ENCODE measurements at places on chromosomes 7 and 10.

- DNase-seq: no peak
Observed at GRCh38 chr10:33460505-33461294, 126.2 kb upstream of the NRP1 start.

GRCh38 chr7:54995610-54996363 lies 23.0 kb upstream of the EGFR start:
- no peak for DNase-seq

GRCh38 chr7:34425631-34426384 lies 232.2 kb upstream of the NPSR1 start:
- DNase-seq: no peak

DNA sequence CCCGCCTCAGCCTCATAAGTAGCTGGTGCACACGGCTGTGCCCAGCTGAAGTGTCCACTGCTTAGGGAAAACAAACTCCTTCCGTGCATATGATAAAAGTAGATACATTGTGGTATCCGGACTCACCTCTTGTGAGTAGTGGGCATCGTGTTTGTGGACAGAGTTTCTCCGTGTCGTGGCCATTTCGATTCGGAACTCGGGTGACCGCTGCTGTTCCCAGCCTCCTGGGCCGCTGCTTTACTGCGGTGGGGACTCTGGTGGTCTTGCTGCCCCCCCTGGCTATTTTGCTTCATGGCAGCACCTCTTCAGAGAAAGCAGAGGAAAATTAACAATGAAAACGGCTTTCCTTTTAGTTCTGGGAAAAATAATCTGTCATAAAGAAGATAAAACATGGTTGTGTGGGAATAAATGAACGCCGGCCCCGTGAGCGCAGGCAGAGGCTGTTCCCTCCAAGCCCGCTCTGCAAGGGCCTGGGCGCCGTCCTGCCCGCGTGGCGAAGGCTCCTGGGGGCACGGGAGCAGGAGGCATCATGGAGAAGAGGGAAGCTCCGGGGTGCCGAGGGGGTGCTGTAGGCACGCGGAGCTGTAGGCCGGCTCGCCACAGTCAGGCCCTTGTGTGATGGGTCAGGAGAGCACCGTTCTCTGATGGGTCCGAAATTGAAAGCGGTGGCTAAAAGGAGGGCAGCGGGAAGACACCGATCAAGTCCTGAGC lies 107.4 kb downstream of the ACTR3B start:
- peak; percentile 34 for DNase-seq

DNA sequence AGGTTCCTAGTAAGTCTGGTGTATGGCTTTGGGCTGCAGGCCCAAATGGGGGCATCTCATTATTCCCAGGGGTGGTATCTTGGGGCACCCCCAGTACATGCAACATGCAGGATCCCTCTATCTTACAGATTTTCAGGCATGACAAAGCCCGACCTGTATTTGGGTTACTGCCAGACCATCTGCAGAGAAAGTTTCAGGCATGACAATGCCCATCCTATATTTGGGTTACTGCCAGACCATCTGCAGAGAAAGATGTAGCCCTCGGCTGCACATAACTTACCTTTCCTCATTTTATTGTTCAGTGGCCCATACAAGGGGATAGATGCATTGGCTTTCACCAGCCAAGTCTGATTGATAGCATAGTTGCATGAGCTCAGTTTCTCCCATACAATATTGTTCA lies 112.2 kb upstream of the RAB18 start:
- no peak for DNase-seq

DNA sequence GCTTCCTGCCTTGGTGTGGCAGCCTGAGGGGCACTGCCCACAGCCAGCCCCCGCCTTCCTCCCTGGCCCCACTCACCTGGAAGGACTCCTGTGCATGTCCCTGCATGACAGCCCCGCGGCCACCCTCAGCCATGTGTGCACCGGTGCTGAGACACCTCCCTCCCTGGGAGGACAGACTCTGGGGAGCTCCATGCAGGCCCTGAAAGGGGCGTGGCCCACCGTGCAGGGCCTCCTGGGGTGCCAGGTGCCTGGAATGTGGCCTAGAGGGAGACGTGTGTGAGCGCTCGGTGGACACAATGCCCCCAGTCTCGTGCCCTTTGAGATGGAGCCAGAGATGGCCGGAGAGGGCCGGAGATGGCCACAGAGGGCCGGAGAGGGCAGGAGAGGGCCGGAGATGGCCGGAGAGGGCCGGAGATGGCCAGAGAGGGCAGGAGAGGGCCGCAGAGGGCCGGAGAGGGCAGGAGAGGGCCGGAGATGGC lies 59.1 kb upstream of the PPP2R2D start:
- DNase-seq: no peak

DNA sequence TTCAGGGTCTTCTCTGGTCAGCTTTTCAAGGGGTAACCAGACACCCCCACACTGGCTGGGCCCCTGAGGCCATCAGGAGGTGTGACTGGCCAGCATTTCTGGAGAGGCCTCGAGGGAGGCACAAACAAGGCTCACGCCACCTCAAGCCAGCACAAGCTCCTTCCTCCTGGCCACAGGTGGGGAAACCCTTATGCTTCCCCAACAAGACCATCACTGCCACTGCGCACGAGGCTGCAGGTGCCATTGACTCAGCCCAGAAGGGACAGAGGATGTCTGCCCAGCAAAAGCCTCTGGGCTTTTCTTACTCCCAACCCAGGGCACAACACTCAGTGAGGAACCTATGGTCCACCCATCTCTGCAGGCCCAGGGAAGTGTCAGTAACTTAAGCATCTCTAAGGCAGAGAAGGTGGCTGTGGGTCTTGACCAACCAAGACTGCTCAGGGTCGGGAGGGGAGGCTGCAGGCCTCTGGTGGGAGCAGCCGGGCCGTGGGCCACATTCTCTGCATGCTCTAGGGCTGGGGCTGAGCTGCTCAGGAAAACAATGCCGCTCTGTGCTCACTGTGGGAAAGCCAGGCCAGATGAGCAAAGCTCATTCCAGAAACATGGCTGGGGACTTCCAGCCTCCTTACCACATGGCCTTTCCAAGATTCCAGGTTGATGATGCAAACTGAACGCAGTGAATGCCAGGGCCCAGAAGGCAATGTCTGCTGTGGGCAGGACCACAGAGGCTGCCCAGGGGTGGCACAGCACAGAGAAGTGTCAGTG lies 24.2 kb upstream of the RASSF4 start:
- peak; percentile 26 for DNase-seq

DNA sequence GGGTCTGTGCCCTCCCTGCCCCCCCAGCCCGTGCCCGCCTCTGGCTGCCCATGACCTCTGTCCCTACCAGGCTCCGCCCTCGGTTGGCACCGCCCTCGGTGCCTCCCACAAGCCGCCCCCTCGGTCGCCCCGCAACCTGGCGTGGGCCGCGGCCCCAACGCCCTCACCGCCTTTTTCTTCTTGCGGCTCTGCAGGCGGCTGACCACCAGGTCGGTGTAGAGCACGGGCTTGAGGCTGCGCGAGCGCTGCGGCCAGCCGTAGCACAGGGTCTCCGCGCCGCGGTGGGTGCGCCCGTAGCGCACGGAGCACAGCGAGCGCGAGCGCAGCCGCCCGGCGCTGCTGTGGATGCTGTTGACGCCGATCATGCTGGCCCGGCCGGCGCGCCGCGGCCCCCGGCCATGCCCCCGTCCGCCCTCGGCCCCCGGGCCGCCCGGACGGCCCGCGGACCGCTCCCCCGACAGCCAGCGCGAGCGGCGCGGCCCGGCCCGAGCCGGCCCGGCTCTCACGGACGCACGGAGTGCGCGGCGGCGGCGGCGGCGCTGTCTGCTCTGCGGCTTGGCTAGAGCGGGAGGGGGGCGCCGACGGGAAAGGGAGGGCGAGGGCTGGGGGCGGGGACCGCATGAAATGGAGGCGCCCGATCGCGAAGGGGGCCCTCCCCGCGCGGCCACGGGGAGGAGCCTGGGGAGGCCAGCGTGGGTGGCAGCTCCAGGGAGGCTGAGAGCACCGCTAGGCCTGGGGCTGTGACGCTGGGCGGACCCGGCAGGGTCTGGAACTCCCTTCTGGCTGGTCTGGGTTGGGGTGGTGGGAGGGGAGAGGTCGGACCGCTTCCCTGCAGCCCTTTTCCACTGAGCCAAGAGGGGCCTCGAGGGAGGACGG lies 9.6 kb downstream of the PSD start:
- DNase-seq: peak; percentile 65

GRCh38 chr10:14605231-14605925 lies 169.3 kb downstream of the FAM107B start:
- peak; percentile 64 for DNase-seq

GRCh38 chr7:36312064-36312914 lies 77.4 kb upstream of the ANLN start:
- peak; percentile 58 for DNase-seq

GRCh38 chr10:7571981-7572380 lies 94.8 kb downstream of the ITIH5 start:
- DNase-seq: no peak

DNA sequence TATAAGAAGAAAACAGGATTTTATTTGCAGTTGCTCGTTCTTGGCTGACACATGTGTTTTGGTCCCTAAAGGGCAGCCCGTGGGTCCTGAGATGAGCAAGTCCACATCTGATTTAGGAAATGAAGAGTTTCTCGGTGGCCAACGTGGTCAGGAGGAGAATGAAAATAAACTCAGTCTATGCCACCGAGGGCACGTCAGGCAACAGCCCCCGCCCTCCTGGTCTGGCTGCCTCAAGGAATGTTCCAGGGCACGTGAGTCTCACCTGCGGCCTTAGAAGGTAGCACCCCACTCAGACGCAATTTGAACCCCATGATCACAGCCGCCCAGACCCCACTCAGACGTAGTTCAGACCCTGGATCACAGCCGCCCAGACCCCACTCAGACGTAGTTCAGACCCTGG lies 197.2 kb downstream of the ADARB2 start:
- DNase-seq: no peak

GRCh38 chr7:98872328-98872924 lies 2.6 kb upstream of the TMEM130 start:
- DNase-seq: no peak

DNA sequence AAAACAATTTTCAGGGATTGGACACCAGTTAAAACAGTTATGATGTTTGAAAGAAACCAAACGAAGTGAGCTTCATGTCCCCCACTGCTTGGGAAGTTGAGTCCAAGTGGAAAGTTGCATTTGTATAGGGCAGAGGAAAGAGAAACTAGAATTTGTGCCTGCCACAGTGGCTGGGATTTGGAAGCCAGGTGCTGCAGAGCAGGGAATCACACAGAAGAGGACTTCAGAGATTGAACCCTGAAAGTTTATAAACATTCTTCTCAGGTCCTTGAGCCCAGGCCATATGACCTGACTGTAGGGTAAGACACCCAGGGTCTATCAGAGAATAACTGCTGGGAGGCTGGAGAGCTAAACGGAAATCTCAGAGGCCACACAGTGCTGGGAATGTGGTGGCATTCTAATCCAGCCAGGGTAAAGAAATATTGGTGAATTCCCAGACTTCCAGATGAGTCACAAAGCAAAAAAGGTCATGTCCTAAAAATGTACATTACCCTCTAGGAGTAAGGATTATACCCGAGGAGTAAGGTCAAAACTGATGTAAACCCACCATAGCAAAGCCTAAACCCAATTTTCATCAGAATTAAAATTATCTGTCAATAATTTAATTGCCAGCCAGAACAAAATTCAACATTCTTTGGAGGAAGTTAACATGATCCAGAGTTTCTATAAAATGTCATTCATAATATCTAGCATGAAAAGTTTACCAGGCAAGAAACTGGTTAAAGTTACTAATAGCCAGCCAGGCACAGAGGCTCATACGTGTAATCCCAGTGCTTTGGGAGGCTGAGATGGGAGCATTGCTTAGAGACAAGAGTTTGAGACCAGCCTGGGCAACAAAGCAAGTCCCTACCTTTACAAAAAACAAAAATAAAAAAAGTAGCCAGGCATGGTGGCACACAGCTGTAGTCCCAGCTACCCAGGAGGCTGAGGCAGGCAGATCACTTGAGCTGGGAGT lies 31.2 kb downstream of the TOMM7 start:
- DNase-seq: no peak

- DNase-seq: no peak
Observed at GRCh38 chr10:86611386-86611785, 43.0 kb upstream of the OPN4 start.

DNA sequence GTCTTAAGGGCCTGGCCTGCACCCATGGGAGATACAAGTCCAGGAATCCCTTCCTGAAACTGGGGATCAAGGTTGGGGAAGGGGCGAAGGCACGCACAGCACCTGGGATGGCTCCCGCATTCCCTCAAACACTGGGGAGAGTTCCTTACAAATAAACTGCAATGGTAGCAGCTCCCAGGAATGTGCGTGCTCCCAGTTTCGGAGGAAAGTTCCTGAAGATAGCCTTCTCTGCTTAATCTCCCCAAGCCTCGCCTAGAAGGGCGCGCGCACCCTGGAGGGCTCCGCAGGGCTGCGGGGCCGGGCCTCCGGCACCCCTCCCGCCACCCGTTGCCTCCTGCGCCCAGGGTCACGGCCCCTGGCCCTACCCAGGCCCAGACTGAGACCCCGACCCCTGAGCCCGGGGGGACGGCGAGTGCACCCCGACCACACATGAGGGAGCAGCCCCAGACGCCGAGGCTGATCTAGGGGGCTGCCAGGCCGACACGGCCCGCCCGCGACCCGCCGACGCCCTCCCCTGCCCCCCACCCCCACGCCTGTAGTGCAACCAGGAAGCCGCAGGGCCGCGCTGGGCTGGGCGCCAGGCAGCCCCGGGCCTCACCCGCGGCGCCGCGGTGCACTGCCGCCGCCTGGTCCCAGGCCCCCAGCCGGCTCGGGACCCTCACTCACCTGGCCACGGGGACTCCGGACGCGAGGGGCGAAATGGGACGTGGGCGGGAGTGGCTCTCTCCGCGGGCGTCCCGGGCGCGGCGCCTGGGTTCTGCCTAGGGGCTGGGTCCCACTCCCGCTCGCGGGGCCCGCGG lies 460 bp downstream of the ANXA11 start:
- peak; percentile 59 for DNase-seq

DNA sequence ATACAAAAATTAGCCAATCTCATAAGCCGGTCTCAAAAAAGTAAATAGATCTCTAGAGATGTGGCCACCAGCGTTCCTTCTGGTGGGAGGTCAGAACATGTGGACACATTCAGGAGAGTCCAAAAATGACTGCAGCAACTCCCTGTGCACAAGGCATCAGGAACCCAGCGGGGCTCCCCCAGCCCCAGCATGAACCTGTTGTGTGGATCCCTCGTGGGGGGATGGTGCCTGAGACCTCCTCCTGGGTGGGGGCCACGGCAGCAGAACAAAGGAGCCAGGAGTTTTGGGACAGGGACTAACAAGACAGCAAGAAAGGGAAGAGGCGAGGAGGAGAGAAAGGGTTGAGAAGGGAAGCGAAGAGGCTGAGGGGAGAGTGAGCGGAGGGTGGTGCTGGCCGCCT lies 121.8 kb downstream of the WDR37 start:
- DNase-seq: no peak

DNA sequence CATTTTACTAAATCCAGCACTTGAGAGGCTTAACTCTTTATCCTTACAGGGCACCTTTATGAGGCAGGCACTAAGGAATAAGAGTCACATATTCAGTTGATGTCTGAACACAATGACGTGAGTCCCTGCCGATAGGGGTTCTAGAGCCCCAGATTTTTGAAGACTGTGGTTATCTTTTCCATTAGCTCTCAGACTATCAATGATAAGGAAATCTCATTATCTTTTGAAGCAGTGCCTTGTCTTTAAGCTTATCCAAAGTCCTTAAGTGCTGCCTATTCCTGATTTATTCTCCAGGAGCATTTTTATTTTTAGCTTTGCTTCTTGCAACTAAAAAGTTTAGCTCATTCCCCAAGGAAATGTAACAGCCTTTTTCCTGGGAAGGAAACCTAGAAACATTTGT lies 444.1 kb upstream of the LRRN3 start:
- DNase-seq: no peak
